ENCODE measurements at places on chromosomes 6 and 20.

DNA sequence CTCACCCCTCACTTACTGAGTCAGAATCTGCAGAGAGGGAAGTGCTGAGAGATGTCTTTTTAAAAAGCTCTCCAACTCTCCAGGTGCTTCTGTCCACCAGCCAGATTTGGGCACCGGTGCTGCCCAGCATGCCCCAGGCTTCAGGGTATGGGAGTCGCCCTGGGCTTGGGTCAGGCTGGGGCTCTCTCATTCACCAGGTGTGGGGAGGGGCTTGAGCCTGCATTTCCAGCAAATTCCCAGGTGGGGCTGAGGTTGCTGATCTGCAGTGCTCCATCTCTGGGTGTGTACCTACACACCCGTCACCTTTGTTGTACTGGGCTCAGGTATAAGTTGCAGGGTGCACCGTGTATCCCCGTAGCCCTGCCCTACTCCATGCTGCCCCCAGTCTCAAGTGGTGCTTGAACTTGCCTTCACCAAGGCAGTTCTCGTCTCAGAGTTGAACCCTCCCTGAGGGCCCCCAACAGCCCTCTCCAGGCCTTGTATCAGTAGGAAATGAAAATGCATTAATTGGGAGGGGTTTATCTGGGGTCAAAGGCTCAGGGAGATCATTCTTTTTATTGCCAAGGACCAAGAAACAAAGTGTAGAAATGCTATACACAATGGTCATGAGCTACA, 23.5 kb downstream of the PPP1R3G start:
- DNase-seq, result no peak

- no peak for DNase-seq
Observed at GRCh38 chr20:46332373-46333160, 24.3 kb upstream of the CDH22 start.

- no peak for DNase-seq
Observed at GRCh38 chr6:15642276-15642675, 20.6 kb downstream of the DTNBP1 start.

DNA sequence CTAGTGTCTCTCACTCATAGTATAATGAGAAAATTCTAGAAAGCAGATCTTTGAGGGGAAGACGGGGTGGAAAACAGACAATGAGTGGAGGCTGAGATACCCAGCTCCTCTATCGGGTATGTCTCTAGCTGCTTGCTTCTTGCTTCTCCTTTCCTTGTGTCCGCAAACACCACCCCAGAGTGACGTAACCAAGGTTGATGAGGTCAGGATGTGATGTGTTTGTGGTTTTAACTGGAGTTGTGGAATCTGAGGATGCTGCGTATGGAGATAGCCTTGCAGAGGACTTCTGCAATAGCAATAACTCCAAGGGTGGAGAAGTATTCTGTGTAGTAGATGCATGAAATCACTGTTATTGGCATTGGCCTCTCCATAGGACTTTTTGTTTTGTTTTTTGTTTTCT, 132.7 kb upstream of the IFNGR1 start:
- no peak for DNase-seq

DNA sequence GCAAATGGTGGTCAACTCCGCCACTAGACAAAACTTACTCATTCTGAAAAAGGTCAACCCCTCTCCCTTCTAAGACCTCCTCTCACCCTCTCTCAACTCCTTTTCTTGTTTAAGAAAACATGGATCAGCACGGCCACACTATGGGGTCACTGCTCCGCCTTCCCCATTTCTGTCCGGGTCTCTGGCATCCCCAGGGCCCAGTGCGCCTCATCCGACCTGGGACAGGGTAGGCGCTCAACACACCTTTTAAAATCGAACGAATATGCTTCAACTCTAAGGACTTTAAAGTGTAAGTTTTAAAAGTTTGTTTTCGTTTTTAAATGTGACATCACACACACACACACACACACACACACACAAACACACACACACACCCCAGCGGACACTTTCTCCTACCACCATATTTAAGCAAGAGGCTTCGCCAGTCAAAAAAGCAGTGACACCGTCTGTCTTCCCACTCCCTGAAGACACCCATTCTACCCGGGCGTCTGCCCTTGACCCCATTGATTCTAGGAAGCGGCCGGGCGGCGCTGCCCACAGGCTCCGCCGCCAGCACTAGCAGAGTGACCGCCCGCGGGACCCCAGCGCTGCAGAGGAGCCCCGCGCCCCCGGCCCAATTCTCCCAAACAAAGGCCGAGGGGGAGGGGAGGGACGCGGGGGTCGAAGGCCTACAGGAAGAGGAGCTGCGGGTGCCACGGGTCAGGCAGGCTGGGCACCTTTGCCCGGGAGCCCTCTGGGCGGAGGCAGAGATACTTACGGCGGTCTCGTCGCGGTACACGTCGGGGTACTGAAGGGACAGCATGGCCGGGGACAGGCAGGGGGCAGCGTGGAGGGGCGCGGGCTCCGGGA, 568 bp downstream of the PREP start:
- no peak for DNase-seq

DNA sequence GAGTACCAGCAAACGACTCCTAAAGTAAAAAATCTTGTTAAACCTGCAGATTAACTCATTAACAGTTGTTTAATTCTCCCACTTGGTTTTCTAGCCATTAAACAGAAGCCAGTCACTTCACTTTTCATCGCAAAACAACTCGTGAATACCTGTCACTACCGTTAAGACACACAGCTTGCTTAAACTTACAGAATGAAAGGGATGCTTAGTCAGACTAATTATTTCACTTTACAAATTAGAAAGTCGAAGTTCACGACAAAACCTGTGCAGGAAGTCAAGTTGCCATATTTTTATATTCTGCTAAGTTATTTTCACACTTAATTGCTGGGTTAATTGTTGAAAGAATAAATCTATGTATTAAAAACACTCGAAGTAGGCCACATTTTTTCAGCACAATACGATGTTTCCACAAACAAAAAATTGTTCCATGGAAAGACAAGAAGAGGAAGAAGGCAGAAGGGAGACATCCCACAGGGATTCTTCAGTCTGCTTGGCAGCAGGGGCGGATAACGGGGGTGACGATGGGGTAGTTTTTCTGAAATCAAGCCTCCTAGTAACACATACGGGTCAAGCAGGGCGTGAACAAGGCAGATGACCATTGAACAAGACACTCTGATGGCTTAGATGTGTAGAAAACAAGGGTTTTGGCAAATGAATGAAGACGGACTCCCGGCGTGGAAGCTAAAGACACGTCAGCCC, 933 bp downstream of the SSR1 start:
- no peak for DNase-seq

- no peak for DNase-seq
Observed at GRCh38 chr6:38195113-38195635, 375.6 kb downstream of the ZFAND3 start.

GRCh38 chr20:40704828-40705227, 15.8 kb upstream of the MAFB start:
- DNase-seq, result no peak

GRCh38 chr6:137871291-137871690, 4.2 kb downstream of the TNFAIP3 start:
- no peak for DNase-seq

All from activated CD8-positive, alpha-beta memory T cell treated with anti-CD3 and anti-CD28 coated beads, Interleukin-2, amount 50 U/mL, for 4 hours (primary cell).